ENCODE measurements at places on chromosomes 4 and X. TPM values are rescaled to one million over a fixed set of nuclear protein-coding genes. Genes with fewer than 3 reads are reported as not detected.

- no peak overlapping the region for H3K27ac ChIP-seq
- H3K4me1 ChIP-seq: no peaks in the 10 kb centered on the region
- no peaks in the 10 kb centered on the region for H3K36me3 ChIP-seq
- no peak for DNase-seq
Observed at GRCh38 chr4:90393215-90393614, 266.0 kb downstream of the CCSER1 start.

- H3K27me3 ChIP-seq: no peaks in the 10 kb centered on the region
- no peak for DNase-seq
- H3K36me3 ChIP-seq: no peaks in the 10 kb centered on the region
- no peaks in the 10 kb centered on the region for H3K4me1 ChIP-seq
- H3K4me3 ChIP-seq: no peak overlapping the region
- H3K27ac ChIP-seq: no peak overlapping the region
Observed at GRCh38 chr4:10787365-10787764, 102.8 kb upstream of the CLNK start.

GRCh38 chr4:30281986-30282385 lies 438.2 kb upstream of the PCDH7 start:
- no peaks in the 10 kb centered on the region for H3K27me3 ChIP-seq
- no peak overlapping the region for H3K4me3 ChIP-seq
- no peak overlapping the region for H3K27ac ChIP-seq

GRCh38 chr4:116438417-116438816 lies 647.0 kb downstream of the TRAM1L1 start:
- H3K27me3 ChIP-seq: no peaks in the 10 kb centered on the region
- H3K4me1 ChIP-seq: no peaks in the 10 kb centered on the region
- no peak for DNase-seq
- H3K27ac ChIP-seq: no peak overlapping the region

The GLUD2 gene
- total RNA-seq: 2.2 TPM
